ENCODE measurements at places on chromosomes 4 and X. TPM values are rescaled to one million over a fixed set of nuclear protein-coding genes. Genes with fewer than 3 reads are reported as not detected.

- no peak for DNase-seq
Measured at GRCh38 chrX:133249266-133250058, 31.3 kb upstream of the TFDP3 start.

DNA sequence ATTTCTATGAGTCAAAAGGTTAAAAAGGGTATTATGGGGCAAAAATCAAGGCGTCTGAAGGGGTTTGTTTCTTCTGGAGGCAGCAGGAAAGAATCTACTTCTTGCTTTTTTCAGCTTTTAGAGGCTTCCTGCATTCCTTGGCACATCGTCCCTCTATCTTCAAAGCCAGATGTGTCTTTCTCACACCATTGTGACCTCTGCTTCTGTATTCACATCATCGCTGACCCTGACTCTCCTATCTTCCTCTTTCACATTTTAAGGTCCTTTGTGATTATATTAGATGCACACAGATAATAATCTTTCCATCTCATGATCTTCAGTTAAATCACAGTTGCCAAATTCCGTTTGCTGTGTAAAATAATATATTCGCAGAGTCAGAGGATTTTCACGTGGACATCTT lies 112.7 kb downstream of the PPP4R3C start:
- no peak for DNase-seq

DNA sequence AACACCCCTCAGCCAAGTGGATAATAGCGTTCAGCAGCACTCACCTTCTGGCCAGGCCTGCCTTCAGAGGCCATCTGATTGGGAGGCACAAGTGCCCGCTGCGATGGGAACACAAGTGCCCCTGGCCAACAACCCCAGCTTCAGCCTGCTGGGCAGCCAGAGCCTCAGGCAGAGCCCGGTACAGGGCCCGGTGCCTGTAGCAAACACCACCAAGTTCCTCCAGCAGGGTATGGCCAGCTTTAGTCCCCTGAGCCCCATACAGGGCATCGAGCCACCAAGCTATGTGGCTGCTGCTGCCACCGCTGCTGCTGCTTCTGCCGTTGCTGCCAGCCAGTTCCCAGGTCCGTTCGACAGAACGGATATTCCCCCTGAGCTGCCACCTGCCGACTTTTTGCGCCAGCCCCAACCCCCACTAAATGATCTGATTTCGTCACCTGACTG lies 55.9 kb upstream of the MTM1 start:
- DNase-seq: no peak

GRCh38 chr4:53557669-53558064 lies 33.6 kb downstream of the LNX1 start:
- no peak for DNase-seq

ZXDA gene
- total RNA-seq: 1.6 TPM

RAB41 gene
- total RNA-seq: not detected

Measured in epithelial cell of proximal tubule (primary cell).